ENCODE measurements at places on chromosomes 7 and 10.

GRCh38 chr10:79322616-79323543 lies 24.4 kb upstream of the PPIF start:
- DNase-seq = peak; percentile 79

DNA sequence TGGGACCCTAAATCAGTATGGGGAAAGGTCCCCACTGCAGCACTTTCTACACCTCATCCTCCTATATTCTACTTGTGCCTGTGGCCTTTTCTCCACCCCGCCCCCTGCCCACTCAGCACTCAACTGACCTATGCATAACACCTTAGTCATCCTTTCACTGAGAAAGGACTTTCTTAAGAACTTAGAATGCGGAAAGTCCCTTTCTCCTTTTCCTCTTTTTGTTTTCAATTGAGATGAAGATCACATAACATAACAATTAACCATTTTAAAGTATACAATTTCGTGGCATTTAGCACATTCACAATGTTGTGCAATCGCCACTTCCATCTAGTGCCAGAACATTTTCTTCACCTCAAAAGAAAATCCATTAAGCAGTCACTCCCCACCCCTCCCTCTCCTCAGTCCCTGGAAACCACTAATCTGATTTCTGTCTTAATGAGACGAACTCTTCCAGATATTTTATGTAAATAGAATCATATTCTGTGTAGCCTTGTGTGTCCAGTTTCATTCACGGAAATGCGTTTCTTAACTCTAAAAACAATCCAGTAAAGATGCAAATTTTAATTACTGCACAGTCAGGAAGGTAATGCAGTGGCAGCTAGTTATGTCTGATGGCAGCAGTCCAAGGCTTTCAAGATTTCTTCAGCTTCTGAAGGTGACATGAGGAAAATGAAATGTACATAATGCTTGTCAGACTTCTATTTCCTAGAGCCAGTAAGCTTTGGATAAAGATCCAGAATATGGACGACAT lies 41.7 kb downstream of the FAS start:
- DNase-seq = no peak

GRCh38 chr10:1128649-1129048 lies 72.5 kb downstream of the WDR37 start:
- no peak for DNase-seq

DNA sequence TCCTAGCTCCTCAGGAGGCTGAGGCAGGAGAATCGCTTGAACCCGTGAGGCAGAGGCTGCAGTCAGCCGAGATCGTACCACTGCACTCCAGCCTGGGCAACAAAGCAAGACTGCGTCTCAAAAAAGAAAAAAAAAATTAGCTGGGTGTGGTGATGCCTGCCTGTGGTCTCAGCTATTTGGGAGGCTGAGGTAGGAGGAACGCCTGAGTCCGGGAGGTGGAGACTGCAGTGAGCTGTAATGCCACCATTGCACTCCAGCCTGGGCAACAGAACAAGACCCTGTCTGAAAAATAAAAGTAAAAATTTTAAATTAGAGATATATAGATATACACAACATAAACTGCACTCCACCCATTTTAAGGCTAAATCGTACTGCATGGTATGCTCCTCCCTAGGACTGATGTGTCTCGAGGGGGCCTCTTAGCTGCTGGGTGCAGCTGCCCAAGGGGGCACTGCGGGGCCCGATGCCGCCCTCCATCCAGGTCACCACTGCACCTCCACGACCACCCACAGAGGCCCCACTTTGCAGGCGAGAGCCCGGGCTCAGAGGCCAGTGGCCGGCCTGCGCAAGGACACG lies 40.9 kb upstream of the FOXK1 start:
- DNase-seq = no peak

GRCh38 chr10:119480667-119481066 lies 61.9 kb downstream of the RGS10 start:
- no peak for DNase-seq

- DNase-seq = no peak
Observed at GRCh38 chr7:2037808-2038522, 194.8 kb downstream of the MAD1L1 start.

GRCh38 chr10:72292223-72292691 lies 18.5 kb downstream of the DDIT4 start:
- DNase-seq = no peak

GRCh38 chr10:116452338-116452720 lies 24.7 kb downstream of the PNLIPRP3 start:
- DNase-seq = no peak

DNA sequence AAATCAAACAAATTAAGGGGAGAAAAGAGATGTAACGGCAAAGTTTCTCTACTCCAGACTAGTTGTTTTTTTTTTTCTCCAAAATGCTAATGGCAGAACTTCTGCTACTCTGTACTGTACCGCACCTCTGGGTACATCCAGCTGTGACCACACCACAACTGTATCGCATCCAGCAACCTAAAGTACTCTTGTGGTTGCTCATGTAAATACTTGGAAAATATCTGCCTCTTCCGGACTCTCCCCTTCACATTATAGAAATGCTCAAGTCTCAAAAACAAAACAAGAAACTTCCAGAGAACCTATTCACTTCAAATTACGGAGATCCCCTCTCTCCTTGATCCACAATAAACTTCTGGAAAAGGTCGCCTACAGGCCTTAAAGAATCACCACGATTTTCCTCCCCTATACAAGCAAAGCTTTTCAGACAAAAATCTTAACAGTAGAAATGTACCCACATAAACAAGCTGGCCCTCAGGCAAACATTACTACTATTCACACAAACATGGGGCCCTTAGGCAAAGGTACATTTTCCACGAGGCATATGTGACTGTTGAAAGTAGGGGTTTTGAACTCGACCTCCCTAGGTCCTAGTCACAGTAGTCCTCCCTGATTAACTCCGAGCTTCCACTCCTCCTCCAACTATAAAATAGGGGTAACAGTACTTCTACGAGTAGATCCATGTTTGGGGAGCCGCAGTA lies 222.9 kb upstream of the MKLN1 start:
- no peak for DNase-seq

DNA sequence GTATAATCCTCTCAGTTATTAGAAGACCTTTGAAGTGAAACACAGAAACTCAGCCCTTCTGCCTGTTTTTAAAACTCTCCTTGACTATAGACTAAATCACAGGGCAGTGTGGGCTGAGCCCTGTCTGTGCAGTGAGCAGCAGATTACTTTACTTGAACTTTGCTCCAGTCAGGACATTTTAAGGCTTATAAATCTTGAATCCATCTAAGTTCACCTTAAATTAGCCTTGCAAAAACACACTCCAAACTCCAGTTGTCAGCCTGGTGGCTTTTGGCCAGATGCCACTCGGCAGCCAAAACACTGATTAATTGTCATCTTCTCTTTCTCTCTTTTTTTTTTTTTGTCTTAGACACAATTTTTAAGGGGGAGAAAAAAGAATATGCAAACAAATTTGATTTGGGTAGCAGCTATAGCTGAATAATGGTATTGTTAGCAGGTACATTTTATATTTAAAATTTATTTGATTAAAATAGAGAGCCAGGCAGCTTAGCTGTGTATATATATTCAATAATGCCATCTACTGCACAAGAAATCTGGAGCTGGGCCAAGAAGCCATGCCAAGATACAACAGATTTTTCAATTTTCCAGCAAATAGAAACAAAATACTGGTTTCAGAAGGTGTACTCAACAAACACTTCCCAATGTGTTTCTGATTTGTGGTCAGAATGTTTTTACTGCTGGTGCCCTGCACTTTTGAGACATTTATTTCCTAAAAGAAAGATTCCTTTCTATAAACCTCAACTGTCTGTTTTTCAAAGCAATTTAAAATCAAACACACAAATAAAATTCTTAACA lies 247.7 kb downstream of the TFEC start:
- DNase-seq = no peak

- no peak for DNase-seq
Observed at GRCh38 chr7:117565226-117565625, 85.4 kb downstream of the CFTR start.

GRCh38 chr10:75180592-75180991 lies 30.0 kb upstream of the VDAC2 start:
- DNase-seq = no peak

DNA sequence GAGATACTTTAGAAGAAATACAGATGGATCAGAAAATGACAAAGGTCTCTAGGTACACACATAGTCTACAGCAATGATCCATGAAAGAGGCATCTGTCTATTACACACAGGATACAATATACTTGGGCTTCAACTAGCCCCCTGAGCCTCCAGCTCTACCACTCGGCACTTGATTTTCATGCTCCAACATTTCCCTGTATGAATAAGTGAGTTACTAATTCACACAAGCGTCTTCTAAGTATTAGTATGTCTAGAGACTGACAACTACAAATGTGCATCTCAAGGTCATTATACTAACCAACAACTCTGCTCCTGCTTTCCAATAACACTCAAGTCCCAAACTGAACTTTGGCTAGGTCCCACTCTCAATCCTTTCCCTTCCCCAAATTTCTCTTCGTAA lies 8.3 kb downstream of the FAM204A start:
- DNase-seq = no peak

- no peak for DNase-seq
Observed at GRCh38 chr10:89156161-89156835, 50.8 kb downstream of the CH25H start.

- no peak for DNase-seq
Observed at GRCh38 chr7:41472427-41473125, 230.3 kb downstream of the INHBA start.

Measured in lower leg skin (tissue), 4 donors.